Stomach (tissue), 19 donors: ENCODE measurements at places on chromosomes 1 and 21.

- H3K27ac ChIP-seq, result peak overlapping the region; percentile 87
- H3K36me3 ChIP-seq, result no peaks in the 10 kb centered on the region
- H3K4me3 ChIP-seq, result peak overlapping the region; percentile 78
- H3K4me1 ChIP-seq, result peaks cover 22% of the 10 kb centered on the region
- peak; percentile 53 for DNase-seq
Measured at GRCh38 chr1:20486457-20487235, 636 bp upstream of the CAMK2N1 start.

- H3K27me3 ChIP-seq, result no peaks in the 10 kb centered on the region
- no peaks in the 10 kb centered on the region for H3K4me1 ChIP-seq
- no peak overlapping the region for H3K27ac ChIP-seq
- no peak overlapping the region for H3K4me3 ChIP-seq
- no peak for DNase-seq
Measured at GRCh38 chr1:94358630-94359599, 59.3 kb upstream of the ABCD3 start.

DNA sequence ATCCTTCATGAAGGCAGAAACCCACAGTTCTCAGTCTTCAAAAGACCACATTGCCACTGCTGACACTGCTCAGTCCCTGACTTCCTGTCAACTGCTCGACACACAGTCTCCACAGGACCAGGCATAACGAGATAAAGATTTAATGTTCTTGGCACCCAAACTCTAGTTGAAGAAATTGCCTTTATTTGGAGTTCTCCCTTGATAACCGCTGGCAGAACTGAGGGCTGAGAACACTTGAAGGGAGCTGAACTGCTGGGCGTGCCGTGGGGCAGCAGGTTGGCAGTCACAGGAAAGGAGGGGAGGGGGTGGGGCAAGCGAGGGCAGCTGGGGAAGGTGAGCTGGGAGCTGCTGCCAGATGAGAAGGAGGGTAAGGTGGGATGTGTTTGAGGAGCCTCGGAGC, 15.9 kb downstream of the HENMT1 start:
- H3K36me3 ChIP-seq, result no peaks in the 10 kb centered on the region
- H3K4me3 ChIP-seq, result no peak overlapping the region
- DNase-seq, result peak; percentile 34
- H3K27ac ChIP-seq, result peak overlapping the region; percentile 54
- peaks cover 8% of the 10 kb centered on the region for H3K4me1 ChIP-seq

DNA sequence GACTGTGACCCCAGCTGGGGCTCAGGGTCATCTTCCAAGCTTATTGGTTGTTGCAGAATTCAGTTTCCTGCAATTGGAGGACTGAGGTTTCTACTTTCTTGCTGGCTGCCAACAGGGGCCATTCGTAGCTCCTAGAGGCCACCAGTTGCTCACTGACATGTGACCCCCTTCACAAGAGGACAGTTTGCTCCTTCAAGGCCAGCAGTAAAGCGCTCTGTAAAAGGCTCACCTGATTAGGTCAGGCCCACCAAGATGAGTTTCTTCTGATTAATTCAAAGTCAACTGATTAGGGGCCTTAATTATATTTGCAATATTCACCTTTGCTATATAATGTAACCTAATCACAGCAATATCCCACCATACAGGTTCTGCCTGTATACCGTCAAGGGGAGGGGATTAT, 68.9 kb downstream of the SLC9A1 start:
- no peak overlapping the region for H3K4me3 ChIP-seq
- no peaks in the 10 kb centered on the region for H3K4me1 ChIP-seq
- DNase-seq, result no peak
- H3K27me3 ChIP-seq, result no peaks in the 10 kb centered on the region
- no peaks in the 10 kb centered on the region for H3K36me3 ChIP-seq

DNA sequence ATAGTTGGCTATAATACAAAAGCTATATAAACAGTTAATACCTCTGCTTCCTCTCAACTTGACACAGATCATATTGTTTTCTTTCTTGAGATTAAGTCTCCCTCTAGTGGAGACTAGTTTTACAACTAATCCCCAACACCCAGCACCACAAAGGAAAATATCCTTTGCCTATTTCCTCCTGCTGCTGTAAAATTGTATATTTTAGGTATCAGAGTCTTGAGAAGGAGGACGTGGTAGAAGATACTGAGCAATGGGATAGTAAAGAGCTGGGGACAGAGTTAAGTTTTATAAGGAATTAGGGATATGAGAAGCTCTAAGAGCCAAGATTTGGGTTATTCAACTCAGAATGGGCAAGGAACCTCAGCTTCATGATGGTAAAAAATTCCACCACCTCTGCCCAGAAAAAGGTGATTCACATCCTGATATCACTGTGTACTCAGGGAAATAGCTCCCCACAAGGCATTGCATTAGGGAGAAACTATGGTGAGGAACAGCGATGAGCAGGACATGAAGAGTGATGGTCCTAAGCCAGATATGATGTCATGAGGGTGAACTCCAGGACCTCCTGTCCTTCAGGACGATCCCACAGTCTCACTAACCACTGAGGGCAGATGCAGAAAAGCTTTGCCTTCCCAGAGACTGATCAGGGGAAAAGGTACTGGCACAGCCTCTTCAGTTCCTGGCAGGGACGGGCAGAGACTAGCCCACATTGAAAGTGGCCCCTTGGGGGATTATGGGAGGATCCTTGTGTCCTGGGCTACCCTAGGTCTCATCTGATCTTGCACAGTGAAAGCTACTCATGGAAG, 14.7 kb upstream of the CFAP126 start:
- H3K36me3 ChIP-seq, result no peaks in the 10 kb centered on the region
- no peak for DNase-seq
- no peak overlapping the region for H3K4me3 ChIP-seq
- H3K27me3 ChIP-seq, result no peaks in the 10 kb centered on the region

GRCh38 chr1:54270543-54270942, 70.6 kb downstream of the MRPL37 start:
- no peak overlapping the region for H3K4me3 ChIP-seq
- no peak for DNase-seq
- H3K36me3 ChIP-seq, result no peaks in the 10 kb centered on the region

- H3K27me3 ChIP-seq, result no peaks in the 10 kb centered on the region
- no peak overlapping the region for H3K4me3 ChIP-seq
- H3K27ac ChIP-seq, result peak overlapping the region; percentile 12
- DNase-seq, result peak; percentile 37
- H3K36me3 ChIP-seq, result no peaks in the 10 kb centered on the region
Measured at GRCh38 chr1:2209400-2210083, 15.0 kb upstream of the FAAP20 start.
